ENCODE measurements at places on chromosomes 1 and 21.

DNA sequence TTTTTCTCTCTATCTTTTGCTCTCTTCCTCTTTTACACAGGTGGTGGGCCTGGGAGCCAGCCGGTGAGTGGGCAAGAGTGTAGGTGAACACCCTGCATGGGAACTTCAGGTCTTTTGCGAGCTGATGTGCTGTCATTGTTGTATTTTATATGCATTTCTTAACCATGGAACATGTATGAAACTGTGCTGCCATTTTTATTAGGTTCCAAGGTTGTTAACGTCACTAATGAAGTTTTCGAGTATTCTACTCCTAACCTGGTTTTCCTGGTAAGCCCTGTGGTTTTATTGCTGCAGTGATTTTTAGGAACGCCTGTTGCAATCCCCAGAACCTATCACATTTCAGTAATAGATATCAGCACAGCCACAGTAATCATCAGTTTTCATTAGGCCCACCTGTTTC, 14.8 kb upstream of the NID1 start:
- DNase-seq, result no peak

- DNase-seq, result no peak
These were observed 139.9 kb upstream of the ATP1B1 start for GRCh38 chr1:168966636-168967035.

DNA sequence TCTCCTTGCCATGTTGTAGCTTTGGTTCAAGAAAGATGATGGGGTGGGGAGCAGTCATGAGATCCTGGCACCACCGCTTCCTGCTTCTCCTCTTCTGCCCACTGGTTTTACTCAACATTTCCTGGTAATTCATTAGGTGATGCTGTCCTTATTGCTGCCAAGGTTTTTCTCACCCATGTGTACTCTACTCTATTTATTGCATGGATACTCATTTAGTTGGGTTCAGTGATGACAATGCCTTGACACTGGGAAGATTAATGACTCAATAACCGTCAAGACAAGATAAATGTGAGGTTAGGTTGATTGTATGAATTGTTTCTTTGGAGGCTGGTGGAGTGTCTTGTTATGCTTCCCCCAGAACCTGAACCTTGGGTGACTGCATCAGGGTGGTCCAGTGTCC, 484.2 kb downstream of the SIPA1L2 start:
- DNase-seq, result no peak

- DNase-seq, result no peak
These were observed 10.8 kb upstream of the OSBPL9 start for GRCh38 chr1:51605961-51606723.

GRCh38 chr21:34348890-34349519, 14.8 kb upstream of the KCNE2 start:
- no peak for DNase-seq

DNA sequence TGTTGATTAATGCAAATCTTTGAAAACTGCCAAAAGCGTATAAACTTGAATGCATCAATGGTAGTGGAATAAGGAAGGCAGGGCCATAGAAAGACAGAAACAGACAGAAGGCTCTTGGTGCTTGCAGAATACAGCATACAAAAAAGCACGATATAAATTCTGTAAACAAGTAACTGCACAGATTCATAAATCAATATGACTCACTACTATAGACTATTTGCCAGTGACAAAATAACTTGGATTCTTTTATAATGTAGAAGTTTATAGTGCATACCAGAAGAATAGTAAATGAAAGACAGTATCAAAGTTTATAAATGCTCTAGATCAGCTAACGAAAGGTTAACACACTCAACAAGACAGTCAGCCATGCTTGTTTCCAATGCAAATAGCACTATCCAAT, 349.6 kb downstream of the PTBP2 start:
- DNase-seq, result no peak

GRCh38 chr1:231776010-231776756, 149.6 kb downstream of the DISC1 start:
- DNase-seq, result no peak

GRCh38 chr21:41929248-41929647, 24.6 kb downstream of the C2CD2 start:
- DNase-seq, result no peak

DNA sequence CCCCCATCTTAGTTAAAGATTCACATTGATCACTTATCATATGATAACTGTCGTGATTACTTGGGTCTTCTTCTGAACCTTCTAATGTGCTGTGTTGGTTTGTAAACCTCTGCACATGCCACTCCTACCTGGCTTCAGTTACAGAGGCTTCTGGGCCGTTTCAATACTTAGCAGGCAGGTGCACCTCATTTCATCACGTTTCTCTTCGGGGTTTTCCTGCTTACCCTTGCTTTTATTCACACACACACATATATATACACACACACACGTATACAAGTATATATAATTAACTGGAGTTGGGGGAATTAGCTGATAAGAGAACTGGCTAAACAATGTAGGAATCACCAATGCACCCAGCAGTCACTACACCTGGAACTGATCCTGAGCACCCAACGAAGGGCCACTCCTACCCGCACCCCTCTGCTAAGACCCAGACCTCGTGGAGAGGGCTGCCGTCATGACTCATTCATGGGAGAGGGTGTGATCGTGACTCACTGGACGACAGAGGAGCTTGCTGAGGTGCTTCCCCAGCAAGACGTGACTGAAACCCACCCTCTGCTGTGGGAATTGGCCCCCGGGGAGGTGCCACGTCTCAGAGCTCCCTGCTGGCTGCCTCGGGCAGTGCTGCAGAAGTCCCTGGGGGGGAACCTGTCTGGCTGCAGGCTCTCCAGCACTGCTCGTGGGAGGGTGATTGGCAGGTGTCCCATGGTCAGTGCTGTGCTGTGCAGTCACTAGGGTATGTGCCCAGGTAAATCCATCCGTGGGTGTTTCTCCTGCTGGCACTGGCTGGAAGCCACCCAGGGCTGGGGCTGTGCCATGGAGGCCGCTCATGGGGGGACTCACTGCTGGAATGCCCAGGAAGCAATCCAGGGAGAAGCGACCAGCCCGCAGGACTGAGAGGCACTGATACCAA, 166.6 kb downstream of the DYRK1A start:
- DNase-seq, result no peak

GRCh38 chr1:6554907-6555778, at the start of gene TAS1R1:
Gene TAS1R1, plus strand, starts transcription at chr1:6555307. Its CDS starts 67 bp downstream, at chr1:6555374.
- no peak for DNase-seq

DNA sequence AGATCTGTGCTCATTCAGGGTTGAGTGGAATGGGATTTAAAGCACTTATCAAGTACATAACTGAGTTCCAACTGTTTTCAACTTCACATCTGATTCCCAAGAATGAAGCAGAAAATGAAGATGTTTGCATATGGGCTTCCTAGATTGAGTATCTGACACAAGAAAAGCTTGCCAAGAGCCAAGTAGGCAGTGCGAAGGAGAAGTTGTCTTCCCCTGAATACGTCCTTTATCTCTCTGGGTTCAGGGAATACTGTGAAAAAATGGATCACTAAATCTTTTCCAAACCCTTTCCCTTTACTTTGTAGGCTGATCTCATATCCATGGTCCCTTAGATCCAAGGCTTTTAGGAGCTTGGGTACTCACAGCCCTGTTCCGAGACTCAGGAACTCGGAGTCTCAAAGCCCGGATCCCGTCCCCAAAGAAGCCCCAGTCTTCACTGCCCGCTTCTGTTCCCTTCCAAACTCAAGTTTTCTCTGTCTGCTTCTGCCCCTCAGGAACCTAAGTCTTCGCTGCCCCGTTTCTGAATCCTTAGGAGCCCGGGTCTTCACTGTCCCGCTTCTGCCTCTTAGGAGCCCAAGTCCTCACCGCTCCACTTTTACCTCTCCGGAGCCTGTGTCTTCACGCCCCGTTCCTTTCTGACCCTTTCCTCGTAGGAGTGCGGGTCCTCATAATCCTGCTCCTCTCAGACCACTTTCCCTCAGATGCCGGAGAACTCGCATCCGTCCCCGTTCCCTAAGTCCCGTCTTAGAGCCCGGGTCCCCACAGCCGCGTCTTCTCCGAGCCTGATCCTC, 616 bp downstream of the TAF12 start:
- DNase-seq, result no peak

DNA sequence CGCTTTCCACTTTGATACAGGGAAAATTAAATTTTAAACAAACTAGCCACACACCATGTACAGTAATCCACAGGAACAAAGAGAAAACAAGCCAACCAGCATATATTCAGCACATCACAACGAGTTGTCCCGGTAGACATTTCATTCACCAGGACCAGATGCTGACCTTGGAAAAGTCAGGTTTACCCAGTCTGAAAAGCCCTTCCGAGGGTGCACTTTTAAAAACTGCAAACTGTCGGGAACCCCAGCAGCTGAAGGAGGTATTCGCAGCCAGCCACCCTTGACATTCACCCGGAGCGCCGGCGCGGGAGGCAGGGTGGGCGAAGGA, 1.2 kb downstream of the MCOLN3 start:
- DNase-seq, result no peak

DNA sequence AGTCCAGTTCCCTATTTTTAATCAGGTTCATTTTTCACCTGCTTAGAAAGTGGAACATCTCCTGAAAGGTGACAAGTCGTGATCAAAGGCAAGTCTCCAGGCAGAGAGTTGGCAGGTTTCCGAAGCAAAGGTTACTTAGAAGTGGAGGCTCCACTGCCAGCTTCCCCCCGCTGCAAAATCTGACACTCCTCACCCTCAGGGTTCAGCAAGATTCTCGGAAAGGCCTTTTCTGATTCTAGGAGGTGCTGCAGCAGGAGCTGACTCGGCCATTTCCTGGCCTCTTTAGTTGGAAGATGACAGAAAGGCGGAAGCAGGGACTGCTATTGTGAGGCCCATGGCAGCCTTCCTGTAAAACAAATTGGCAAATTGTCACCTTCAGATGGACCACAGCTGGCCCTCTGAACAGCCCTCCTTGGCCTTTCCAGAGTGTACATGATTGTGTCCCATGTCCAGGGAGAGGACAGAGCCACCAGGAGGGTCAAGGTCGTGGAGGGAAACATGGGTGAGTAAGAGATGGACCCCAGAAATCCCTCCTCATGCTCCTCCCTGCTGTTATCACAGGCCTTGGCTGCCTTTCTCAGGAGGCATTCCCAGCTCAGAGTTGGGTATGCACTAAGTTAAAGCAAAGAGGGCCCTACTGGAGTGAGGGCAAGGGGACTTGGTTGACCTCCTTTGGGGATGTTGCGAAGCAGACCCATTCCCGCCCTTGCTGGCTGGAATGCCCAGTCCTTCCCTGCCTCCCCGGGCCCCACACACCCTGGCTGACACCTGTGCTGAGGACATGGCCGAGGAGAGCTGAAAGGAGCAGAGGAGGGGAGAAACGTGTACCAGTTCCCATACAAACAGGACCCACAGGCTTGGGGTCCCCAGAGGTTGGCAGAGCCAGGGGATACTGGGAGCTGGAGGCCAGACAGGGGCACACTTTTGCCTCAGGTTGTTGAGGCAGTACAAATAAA, 115.5 kb upstream of the IRF2BP2 start:
- no peak for DNase-seq

GRCh38 chr1:55018395-55018794, 19.7 kb downstream of the BSND start:
- no peak for DNase-seq

GRCh38 chr1:199843861-199844260, 183.6 kb upstream of the NR5A2 start:
- DNase-seq, result no peak

DNA sequence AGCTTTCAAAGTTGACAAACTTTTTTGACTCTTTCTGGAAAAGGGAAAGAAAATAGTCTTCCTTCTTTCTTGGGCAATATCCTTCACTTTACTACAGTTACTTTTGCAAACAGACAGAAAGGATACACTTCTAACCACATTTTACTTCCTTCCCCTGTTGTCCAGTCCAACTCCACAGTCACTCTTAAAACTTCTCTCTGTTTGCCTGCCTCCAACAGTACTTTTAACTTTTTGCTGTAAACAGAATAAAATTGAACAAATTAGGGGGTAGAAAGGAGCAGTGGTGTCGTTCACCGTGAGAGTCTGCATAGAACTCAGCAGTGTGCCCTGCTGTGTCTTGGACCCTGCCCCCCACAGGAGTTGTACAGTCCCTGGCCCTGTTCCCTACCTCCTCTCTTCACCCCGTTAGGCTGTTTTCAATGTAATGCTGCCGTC, 160.8 kb upstream of the SGIP1 start:
- DNase-seq, result no peak
